CD4-positive, alpha-beta T cell treated with Interferon gamma for 1 hour (primary cell): ENCODE measurements at places on chromosomes 12 and 14.

DNA sequence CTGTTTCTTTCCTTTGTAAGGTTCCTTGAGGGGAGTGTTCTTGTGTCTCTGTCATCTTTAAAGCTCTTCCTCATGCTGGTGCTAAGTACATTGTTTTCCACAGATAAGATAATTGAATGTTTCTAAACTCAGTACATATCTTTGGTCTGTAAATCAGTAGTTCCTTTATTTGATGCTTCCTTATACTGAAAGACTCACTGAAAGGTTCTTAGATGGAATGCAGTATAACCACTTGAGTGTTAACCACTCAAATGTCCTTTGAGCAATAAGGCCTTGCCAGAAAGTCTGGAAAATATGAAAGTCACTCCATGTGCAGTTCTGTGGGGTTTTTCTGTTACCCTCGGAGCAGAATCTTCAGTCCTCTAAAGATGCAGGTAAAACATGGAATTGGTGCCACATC is 23.0 kb upstream of the RNU6-8 start:
- no peak for DNase-seq

- DNase-seq: no peak
These were observed 66.4 kb downstream of the PPM1A start for GRCh38 chr14:60315196-60315990.

DNA sequence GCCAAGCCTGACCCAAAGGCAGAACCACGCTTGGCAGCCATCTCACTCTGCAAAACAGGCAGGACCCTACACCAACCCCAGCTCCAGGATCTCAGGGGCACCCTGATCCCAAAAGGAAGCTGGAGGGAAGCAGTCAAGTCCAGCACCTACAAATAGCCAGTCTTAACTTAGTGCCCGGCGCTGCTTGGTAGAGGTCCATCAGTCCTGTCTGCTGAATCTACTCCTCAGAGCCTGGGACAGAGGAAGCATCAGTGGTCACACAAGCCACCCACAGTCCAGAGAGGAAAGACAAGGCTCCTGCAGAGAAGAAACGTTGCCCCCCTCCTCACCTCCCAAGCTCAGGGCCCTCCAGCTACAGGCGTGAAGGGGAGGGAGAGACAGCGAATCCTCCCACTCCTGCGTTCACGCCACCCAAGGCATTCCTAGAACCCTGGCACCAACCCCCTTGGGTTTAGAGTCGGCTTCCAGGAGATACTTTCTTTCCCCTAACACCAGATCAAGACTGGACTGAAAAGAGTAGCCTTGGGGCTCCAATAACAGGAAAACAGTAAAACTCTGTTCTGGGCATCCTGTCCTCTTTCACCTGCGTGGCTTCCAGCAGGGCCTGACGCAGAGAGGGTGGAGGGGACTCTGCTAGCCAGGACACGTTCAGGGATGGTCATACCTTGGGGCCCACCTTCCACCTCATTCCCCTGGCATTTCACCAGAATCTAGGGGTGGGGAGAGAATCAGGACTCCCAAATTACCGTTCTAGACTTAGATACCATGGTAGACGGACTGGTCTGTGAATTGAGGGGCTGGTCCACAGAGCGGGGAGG is 1.2 kb downstream of the PXN start:
- DNase-seq: no peak

GRCh38 chr12:91940826-91941570 is 204.6 kb downstream of the BTG1 start:
- no peak for DNase-seq

DNA sequence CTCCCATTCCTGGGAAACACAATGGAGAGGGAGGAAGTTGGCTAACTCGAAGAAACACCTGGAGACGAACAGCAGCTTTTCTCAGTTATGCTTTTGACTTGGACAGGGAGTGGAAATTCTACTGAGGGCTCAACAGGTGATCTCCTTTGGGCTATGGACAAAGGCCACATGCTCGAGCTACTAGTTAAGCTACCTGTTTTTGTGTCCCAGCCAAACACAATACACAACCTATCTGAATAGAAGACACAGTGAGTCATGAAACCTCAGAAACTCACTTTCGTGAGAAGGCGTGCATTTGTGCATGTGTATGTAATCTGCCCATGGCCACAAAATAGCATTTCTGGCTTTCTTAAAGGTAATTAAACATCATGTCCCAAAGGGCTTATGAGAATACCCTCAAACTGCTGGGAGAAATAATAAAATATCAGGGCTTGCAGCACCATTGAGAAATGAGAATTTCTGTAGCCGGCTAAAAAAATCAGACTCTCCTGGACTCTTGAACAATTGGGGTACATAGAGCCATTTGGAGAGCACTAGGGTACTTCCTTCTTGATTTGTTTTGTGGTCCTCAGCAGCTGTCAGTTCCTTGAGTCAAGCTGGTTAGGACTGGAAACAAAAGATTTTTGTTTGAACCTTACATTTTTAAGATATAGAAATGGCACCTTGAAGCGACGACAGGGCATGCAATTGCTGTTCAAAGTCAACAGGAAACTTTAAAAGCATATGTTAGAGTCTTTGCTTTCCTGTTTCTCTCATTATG is 85.5 kb upstream of the PTHLH start:
- no peak for DNase-seq

GRCh38 chr12:120346681-120347080 is 19.1 kb upstream of the PLA2G1B start:
- DNase-seq: no peak

DNA sequence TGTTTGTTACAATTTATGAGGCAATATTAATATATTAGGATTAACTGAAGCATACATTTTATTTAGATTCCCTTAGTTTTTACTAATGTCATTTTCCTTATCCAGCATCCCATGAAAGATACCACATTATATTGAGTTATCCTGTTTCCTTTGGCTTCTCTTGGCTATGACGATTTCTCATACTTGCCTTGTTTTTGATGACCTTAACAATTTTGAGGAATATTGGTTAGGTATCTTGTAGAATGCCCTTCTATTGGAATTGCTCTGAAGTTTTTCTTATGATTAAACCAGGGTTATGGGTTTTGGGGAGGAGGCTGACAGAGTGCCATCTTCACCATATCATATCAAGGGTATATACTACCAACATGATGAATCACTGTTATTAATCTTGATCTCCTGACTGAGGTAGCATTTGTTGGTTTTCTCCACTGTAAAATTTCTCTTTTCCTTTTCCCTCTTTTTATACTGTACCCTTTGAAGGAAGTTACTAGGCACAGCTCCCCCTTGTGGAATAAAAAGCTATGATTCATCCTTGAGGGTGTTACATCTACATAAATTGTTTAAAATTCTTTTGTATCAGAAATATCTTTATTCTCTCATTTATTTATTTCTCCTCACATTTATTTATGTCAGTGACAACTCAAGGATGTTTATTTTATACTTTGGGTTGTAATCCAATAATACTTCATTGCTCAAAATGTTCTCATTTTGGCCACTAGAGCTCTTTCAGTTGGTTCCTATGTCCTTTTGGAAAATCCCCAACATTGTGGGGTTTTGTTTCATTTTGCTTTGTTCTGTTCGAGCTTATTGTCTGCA is 239.0 kb downstream of the SLC16A7 start:
- no peak for DNase-seq

- DNase-seq: no peak
These were observed 4.0 kb downstream of the EML1 start for GRCh38 chr14:99797231-99797630.

- DNase-seq: no peak
These were observed 65.1 kb downstream of the BAZ1A start for GRCh38 chr14:34810028-34810427.

DNA sequence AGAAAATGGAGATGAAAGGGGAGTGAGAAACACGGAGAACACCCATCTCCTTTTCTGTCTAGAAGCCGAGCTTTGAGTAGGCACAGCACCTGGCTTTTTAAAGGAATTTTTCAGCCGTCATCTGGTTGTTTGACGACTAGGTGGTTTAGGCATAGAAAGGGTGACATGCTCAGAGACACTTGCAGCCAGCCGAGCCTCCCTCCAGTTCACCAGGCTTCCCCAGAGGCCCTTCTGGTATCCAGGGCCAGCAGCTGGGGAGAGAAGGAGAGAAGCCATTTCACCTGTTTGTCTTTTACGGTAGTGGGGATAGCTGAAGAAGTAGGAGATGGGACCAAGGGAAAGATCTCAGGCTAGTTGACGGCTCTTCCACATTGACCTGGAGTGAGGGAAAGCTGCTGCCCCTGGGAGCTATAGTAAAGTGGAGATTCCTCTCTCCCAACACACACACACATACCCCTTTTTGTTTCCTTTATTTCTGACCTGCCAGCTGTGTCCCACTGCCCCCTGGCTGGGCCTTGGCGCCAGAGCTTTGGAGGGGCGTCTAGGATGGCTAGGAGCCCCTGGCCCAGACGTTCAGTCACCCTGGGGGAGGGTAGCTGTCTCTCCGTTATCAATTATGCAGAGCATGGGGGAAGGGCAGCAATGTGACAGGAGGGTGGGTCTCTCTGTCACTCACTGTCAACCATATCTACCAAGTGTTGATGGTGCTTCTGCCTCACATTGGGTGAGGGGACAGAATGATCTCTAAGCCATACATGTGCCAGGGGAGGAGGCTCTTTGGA is 5.5 kb downstream of the MAP3K12 start:
- DNase-seq: no peak

- DNase-seq: no peak
These were observed 86.0 kb downstream of the AACS start for GRCh38 chr12:125151284-125151683.
